ENCODE measurements at places on chromosomes 7 and 10. TPM values are rescaled to one million over a fixed set of nuclear protein-coding genes. Genes with fewer than 3 reads are reported as not detected.
A peak's percentile ranks its signal among the peaks of the same experiment; 100 is the strongest.

GRCh38 chr7:34430456-34430855, 227.6 kb upstream of the NPSR1 start:
- no peak for DNase-seq

Gene SEC31B
- total RNA-seq, result 9.8 TPM

Gene MDFIC
- 14.2 TPM for total RNA-seq

GRCh38 chr7:127107601-127108007, 145.1 kb downstream of the GRM8 start:
- DNase-seq, result peak; percentile 39

DNA sequence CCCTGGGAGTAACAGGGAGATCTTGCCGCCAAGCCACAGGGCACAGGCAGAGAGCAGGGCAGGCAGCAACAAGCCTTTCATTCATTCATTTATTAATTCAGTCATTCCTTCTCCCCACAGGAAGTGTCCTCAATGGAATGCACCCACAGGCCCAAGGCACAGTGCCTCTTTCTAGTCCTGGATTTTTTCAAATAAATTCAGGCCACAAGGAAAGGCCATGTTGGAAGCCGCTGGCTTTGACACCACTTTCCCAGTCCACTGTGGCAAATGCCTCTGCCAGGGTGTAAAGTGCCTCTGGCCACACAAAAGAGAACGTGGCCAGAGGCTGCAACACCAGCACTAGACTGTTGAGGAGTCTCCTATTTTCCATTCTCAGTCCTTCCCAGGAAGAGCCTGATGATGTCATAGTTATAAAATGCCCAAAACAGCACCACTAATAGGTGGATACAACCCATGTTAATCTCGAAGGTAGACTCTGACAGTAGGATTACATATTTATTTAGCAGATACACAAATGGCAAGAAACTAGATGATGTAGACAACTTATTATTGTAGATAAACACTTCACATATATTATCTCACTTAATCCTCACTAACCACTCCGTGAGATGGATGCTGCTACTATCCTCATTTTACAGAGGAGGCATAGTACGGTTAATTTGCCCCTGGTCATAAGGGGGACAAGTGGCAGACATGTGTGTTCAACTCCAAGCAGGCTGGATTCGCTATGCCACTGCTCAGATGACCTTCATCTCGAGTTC, 5.5 kb downstream of the JAZF1 start:
- no peak for DNase-seq

Gene FAM237B
- not detected for total RNA-seq

Gene MLXIPL
- total RNA-seq, result 0.79 TPM

DNA sequence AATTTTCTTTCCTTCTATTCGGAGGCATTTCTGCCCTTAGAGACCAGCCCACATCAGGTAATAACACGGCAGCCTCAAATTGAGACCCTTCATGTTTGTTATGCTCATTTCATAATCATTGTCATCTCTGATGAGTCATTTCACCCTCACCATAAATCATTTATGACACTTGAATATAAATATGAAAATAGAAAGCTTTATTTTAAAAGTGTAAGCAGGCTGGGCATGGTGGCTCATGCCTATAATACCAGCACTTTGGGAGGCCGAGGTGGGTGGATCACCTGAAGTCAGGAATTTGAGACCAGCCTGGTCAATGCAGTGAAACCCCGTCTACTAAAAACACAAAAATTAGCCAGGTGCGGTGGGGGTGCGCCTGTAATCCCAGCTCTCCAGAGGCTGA, 57.4 kb upstream of the EGFR start:
- no peak for DNase-seq

Gene MALRD1
- total RNA-seq, result 1.7 TPM

Gene PDE1C
- total RNA-seq, result 177 TPM

DNA sequence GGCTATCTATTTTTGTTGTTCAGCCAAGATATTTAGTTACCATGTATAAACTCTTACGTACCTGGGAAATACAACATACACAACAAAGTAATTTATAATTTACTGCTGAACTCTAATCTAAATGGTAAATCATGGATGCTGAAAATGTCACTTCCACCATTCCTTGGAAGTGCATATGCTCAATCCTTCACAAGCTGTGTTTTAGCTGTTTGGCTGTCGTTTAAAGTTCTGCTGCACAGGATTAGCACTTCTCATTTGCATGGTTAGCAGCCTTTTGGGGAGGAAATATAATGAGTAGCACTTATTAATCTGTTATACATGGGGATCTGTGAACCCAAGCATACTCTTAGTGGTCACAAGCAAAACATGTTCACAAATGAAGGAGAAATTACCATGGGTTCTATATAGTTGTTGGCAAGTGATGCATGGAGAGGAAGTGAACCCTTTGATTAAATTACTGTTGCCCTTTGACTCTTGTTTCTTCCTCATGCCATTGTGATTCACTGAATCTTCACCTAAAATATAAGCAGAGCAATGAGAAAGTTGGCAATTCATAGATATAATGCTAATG, 18.5 kb downstream of the PIK3CG start:
- no peak for DNase-seq

GRCh38 chr7:101170617-101171441, 5.5 kb upstream of the VGF start:
- DNase-seq, result no peak

GRCh38 chr7:4819560-4820404, 42.0 kb downstream of the PAPOLB start:
- DNase-seq, result peak; percentile 70

- DNase-seq, result no peak
Measured at GRCh38 chr10:76916536-76916935, 721.1 kb downstream of the KCNMA1 start.

- no peak for DNase-seq
Measured at GRCh38 chr7:33671531-33672262, 233.6 kb upstream of the BMPER start.

DNA sequence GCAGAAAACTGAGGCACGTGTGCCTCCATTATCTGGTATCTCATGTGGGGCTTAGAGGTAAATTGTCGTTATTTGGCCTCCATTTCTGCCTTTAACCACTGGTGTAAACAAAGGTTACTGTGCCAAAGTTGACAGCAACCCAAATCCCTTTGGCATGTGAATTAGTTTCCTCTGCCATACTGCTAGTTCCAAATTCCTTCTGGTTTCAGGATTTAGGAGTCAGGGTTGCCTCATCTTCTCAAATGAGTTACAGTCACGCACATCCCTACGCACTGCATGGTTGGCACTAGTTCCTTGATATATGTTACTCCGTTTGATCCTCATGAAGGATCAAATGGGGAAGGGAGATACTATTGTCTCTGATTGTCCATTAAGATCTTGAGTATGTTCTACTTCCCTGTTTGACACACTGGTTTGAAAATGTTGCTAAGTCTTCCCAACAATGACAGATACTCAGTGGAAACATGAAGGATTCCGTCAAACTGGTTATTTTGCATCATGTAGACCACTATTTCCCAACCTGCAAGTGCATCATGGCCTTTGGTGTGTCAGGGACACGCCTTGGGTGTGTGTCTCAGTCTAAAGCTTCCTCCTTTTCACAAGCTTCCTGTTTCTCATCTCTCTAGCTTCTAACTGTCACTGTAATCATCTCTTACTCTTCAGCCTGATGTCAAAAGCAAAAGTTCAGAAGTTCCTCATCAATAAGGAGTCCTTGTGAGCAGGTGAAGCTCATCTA, at the start of gene LIPN:
Gene LIPN, plus strand, starts transcription at position 655 of the 736 bp plus-strand sequence. CDS start 1,386 bp downstream, outside the sequence.
- DNase-seq, result no peak

DNA sequence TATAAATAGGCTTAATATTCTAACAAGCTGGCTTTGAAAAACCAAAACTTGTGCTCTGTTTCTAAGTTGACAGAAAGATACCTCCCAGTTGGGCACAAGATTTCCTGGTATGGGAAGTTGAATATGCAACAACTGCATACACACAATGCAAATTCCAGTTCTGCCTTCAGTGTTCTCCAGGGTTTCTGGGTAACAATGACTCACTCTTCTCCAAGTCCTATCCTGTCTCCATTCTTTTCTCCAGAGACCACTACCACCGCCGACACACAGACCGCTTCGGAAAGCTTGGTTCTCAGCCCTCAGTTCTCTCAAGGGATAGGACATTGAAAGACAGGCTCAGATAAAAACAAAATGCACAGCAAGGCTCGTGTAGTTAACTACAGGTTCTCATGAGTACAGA, 12.2 kb downstream of the PDE1C start:
- no peak for DNase-seq

GRCh38 chr7:130853503-130854279, 119.7 kb upstream of the KLF14 start:
- no peak for DNase-seq

Gene HYAL4
- 0.34 TPM for total RNA-seq

Gene ST8SIA6
- 10.1 TPM for total RNA-seq

DNA sequence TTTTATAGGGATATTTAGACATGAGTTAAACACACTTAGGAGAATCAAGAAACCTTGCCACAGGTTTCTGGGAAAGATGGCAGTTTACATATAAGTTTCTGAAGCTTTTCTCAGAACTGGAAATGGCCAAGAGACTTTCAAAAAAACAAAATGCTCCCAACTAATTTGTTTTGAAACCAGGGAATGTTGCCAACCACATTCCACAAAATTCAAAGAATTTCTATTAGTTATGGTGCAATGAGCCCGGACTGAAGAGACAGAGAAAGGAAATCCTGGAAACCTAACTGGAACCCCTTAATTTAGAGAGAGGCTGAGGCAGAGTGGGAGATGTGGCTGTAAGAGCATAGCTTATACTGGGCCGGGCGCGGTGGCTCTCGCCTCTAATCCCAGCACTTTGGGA, 128.5 kb downstream of the PTEN start:
- no peak for DNase-seq

DNA sequence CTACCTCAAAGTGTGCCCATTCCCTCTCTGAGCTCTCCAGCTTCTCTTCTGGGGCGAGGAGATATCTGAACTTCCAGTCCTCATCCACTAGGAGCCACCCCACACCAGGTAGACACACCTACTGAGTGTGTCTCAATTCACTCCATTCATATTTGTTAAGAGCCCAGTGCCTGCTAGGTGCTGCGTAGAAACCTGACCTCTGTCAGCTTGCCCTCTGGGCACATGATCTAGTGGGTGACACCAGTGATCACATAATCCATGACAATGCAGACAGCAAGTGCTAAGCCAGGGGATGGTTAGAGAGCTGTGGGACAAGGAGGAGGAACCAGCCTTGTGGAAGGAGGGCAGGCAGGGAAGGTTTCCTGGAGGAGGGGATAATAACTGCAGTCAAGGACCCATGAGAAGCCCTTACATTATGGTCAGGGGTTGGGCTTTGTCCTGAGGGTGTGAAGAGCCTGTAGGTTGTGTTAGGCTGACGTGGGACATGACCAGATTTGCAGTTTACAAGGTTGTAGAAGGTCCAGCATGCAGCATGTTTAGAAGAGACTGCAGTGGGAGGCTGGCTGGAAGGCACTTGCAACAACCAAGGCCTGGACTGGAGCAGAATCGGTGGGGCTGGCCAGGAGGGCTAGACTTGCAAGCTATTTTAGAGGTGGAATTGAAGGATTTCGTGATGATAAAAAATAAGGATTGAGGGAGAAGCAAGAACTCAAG, 81.8 kb downstream of the COL13A1 start:
- DNase-seq, result no peak

Gene HPSE2
- not detected for total RNA-seq

- peak; percentile 40 for DNase-seq
Measured at GRCh38 chr10:97020452-97021400, 165.0 kb downstream of the SLIT1 start.

DNA sequence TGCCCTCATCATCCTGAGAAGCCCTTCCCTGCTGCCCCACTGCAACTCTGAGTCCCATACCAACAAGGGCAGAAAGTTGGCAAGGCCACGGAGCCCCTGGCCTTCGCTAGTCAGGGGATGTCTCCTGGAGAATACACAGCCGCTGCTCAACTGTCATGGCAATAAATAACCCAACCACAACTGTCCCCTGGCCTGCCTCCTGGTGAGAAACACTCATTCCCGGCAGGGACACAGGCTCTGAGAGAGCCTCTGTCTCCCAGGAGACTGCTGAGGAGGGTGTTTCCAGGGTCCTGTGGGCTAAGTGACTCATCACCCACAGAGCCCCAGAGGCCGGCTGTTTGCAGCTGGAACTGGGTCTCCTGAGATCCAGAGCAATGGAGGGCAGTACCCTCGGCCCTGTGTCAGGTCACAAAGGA, 354.1 kb downstream of the TNS3 start:
- peak; percentile 29 for DNase-seq

DNA sequence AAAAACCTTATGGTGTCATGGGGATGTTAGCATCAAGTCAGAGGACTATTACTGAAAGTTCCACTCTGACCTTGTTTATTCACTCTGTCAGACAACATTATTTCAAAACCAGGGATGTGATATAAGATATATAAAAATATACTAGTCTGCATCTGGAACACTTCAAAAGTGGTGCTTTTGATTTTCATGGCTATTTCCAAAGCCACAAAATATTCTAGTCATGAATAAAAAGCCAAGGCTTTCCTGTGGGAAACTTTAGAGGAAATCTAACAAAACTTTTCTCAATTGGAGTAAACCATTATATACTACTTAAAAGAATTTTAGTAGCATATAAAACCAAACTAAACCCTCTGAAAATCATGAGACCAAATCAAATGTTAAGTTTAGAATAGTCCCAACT, 205.2 kb downstream of the TMEM26 start:
- DNase-seq, result no peak

Gene GARIN1A
- total RNA-seq, result 3.4 TPM

DNA sequence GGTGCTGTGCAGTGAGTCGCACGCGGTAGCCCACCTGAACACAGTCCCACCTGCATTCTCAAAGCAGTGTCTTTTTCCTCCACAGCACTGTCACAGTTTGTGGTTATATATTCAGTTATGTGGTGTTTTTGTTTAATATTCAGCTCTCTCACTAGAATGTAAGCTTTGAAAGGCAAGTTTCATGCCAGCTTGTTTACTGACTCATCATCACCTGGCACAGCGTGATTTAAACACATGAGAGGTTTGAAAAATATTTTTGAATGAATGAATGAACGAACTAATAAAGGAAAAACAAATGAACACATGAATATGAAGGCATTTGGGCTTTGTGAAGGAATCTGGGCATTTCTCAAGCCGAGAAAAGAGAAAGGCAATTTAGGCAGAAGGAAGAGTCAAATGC, 51.9 kb upstream of the TM9SF3 start:
- no peak for DNase-seq

DNA sequence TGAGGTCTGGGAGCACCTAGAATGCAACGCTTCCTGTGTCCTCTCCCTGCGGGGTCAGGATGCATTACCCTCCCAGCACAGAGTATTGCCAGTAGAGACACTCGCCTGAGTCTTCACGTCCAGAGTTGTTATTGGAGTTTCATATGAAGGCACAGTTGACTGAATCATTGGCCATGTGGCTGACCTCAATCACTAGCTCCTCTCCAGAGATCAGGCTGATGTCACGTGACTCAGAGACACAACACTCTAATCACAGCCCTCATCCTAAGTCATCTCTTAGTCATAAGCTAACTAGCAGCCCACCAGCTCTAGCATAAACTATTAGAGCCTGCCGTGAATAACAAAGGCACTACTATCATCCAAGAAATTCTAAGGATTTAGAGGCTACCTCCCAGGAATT, 107.8 kb downstream of the HECW1 start:
- no peak for DNase-seq

- DNase-seq, result no peak
Measured at GRCh38 chr7:142263598-142264380, 5.9 kb upstream of the PRSS58 start.

GRCh38 chr10:30775779-30776591, 146.4 kb upstream of the LYZL2 start:
- no peak for DNase-seq

GRCh38 chr10:132547421-132547861, 9.9 kb downstream of the INPP5A start:
- no peak for DNase-seq

- DNase-seq, result no peak
Measured at GRCh38 chr7:86863452-86863851, 196.0 kb downstream of the ELAPOR2 start.

GRCh38 chr10:79159141-79159651, 90.4 kb downstream of the ZMIZ1 start:
- no peak for DNase-seq

Gene CLDN4
- not detected for total RNA-seq
